ENCODE measurements at places on chromosomes 13 and 19.

DNA sequence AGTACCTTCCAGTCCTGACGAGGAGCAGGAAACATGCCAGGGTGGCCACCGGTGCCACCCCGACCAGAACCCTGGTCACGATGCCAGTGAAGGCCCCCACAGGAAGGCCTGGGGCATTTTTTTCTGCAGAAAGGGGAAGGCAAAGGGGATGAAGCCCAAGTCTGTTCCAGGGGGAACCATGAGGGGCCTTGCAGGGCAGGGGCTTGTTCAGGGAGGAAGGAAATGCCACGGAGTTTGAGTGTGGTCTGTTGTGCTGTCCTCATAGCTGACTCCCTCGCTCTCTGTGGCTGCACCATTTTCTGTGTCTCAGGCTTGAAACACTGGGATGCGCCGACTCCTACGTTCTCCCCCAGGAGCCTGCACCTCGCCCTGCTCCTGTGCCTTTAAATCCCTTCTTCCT lies 27.5 kb upstream of the CEACAM1 start:
- no peak for DNase-seq

DNA sequence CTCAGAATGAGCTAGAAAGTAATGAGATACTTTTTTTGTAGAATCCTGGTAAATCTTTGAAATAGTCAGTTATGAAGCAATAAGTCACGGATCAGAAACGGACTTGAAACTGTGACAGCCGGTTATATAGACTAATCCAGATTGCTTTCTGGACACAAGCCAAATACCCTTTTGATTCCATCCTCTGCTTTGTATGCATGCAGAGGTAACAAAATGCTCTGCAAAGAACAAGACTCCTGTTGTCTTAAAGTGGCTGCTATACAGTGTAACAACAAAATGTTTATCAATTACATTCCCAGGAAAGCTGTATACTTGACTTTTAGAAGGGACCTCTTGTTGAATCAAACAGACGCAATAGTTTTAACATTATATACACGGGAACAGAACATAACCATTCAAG lies 66.5 kb upstream of the STARD13 start:
- no peak for DNase-seq

DNA sequence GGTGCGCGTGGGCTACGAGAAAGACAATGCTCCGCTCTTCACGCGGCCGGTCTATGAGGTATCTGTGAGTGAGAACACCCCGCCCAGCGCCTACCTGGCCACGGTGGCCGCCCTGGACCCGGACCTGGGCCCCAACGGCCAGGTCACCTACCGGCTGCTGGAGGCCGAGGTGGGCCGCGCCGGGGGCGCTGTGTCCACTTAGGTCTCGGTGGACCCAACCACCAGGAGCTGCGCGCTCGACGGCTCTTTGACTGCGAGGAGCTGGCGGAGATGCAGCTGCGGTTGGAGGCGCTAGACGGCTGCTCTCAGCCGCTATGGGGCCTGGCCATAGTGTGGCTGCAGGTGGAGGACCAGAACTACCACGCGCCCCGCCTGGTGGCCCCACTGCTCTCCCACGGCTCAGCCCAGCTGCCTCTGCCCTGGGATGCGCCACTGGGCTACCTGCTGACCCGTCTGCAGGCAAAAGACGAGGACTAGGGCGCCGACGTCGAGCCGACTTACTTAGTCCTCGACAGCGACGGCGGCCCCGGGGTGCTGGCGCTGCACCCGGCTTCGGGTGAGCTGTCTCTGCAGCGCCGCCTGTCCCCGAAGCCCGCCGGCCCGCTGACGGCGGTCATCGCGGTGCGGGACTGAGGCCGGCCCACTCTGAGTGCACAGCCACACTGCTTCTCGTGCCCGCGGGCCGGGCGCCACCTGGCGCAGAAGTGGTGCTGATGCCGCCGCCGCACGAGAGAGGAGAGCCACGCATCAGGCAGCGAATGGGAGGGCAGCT lies 173.0 kb downstream of the OLFM4 start:
- DNase-seq: no peak

GRCh38 chr13:104809483-104809882 lies 1726.0 kb downstream of the EFNB2 start:
- no peak for DNase-seq

GRCh38 chr19:46460981-46461380 lies 10.4 kb downstream of the PNMA8A start:
- no peak for DNase-seq

Data from kidney capillary endothelial cell (primary cell).